ENCODE measurements at places on chromosomes 16 and 17. TPM values are rescaled to one million over a fixed set of nuclear protein-coding genes. Genes with fewer than 3 reads are reported as not detected.
A peak's percentile ranks its signal among the peaks of the same experiment; 100 is the strongest.

PLXDC1 gene
- 0.54 TPM for total RNA-seq

IRX5 gene
- 0.17 TPM for total RNA-seq

CACNA1G gene
- 0.19 TPM for total RNA-seq

ASGR2 gene
- total RNA-seq = 0.45 TPM

DNA sequence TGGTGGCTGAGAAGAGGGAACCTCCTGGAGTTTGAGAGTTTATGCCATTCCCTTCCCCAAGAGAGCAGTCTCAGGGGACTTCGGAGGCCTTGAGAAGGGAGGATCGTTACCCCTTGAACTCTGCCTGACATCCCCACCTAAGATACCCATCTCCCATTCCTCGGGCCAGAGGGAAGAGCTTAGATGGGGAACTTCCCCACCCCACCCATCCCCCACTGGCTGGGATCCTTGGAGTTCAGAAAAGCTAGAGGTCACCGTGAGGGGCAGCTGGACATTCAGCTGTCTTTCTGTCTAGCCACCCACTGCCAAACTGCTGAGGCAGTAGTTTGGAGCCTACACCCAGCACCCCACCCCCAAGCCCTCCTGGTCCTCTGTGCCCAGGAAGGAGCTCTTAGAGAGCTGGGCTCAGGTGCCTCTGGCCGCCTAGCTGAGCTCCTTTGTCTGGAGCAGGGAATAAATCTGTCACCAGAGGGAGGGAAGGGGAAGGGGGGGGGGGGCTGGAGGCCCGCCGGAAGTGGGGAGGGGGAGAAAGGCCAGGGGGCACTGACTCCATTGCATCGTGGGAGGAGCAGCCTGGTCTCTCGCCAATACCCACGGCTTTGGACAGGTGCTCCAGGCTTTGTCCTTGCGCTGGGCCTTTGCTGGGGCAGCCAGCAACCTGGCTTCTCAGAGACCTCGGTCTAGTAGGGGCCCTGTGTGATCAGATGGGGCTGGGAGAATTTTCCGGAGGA lies 1.0 kb downstream of the HSD11B2 start:
- DNase-seq = peak; percentile 59
